ENCODE measurements at places on chromosomes 2 and 18.

DNA sequence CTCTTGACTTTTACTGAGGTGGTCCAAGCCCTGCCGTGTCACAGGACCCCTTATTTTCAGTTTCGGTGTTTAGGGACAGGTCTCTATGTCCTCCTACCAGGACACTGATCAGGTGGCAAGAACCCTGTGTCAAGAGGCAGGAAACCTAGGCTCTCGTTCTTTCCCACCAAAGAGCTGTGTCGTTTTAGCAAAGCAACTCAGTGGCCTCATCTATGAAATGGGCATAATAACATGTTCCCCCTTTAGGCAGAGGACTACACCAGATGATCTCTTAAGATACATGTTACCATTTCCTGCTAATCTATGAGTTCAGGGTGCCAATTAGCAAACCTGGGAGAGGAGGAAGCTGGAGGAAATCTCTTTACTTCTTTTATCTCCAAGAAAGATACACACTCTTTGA, 1.9 kb downstream of the RAB31 start:
- no peak for DNase-seq

DNA sequence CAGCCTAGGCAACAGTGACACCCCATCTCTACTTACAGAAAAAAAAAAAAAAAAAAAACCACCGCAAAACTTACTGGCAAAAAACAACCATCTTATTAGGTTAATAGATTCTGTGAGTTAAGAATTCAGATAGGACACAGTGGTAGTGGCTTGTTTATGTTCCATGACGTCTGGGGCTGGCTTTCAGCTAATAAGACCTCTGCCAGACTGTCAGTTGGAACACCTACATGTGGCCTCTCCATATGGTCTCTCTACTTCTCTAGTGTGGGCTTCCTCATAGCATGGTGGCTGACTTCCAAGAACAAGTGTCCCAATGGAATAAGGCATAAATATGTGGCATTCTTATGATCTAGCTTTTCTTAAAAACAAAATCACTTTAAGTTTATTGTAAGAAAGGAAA, 94.0 kb upstream of the OTX1 start:
- DNase-seq, result no peak

- no peak for DNase-seq
Observed at GRCh38 chr2:19731037-19731436, 170.7 kb downstream of the TTC32 start.

- DNase-seq, result no peak
Observed at GRCh38 chr18:939958-940357, 35.3 kb downstream of the ADCYAP1 start.

DNA sequence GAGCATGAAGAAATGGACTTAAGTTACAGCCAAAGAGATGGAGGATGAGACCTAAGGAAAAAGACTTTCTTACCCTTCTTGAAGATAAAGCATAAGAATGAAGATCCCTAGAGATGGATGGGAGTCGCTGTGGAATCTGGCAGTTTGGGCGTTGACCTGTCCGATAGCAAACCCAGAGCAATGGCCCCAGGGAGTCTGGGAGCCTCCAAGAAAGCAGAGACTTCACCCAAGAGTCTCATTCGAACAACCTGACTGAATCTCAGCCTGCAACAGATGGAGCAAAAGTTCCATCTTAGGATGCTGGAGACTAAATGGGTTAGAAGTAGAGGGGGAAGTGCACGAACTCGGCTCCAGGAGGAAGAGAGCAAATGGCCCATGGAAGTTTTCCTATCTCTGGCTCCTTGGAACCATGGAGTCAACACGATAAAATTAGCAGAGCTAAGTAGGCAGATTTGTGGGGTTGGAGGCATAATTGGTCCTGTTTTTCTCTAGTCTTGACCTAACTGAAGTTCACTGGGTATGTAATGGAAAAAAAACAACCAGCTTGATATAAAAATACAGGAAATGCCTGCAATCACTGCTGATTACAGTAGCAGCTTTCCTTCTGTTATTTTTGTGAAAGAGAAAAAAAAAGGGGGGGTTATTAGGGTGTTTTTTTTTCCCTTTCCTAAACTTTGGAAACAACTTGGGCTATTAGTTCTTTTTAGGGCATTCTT, 178.4 kb upstream of the EPAS1 start:
- no peak for DNase-seq

DNA sequence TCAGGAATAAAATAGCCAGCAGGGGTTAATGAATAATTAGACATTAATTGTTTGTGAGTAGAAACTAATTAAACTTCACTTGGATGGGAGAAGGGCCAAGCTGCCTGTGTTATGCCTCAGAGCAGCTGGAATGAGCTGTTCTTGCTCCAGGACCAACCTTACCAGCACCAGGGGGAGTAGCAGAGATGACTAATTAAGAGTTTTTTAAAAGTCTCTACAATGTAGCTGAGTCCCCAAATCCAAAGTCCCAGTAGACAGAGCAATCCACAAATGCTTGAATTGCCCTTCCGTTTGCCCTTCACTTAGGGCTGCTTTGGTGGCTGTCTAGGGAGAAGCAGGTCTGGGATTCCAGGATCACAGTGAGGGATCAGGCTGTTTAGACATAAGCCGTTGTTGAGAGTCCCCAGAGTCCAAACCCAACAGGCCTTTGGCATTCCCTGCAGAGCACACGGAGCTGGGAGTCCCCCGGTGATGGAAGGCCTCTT, 59.4 kb downstream of the RHOB start:
- no peak for DNase-seq

DNA sequence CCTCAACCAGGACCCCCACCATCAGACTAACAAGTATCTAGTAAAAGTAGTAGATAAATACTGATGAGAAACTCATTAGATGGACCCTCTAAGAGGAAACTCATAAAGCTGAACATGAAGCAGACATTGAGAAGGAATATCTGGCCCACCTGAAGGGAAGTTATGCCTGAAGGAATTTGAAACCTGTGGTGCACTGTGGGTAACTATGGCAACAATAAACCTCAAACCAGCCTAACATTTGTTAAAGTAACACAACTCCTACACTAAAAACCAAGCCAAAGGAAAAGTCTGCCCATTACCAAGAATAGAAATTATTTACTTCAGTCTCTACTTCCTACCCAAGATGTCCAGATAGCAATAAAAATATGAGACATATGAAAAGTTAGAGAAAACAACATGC, 43.4 kb downstream of the KIAA1328 start:
- no peak for DNase-seq

DNA sequence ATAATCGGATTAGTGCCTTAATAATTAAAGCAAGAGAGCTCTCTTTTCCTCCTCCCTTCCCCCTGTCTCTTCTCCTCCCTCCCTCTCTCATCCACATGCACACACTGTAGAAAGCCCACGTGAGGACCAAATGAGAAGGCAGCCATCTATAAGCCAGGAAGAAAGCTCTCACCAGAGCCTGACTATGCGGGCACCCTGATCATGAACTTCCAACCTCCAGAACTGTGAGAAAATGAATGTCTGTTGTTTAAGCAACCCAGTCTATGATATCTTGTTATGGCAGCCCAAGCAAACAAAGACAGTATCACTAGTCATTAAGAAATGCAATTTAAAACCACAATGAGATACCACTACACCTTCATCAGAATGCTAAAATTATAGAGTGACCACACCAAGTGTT, 220.3 kb downstream of the EN1 start:
- DNase-seq, result no peak

DNA sequence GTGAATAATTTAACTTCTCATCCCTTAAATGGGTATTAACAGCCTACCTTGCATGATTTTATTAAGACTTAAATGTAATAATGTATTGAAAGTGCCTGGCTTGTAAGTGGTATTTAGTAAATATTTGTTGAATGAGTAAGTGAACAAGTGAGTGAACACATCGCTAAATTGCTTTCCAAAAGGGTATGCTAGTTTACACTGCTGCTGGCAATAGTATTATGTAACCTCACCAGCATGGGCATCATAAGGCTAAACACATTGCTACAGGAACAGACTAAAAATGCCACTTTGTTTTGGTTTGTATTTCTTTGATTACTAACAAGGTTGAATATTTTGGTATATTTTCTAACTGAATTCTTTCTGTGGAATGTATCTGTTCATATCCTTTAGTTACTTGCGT, 9.8 kb downstream of the WDR43 start:
- no peak for DNase-seq

GRCh38 chr2:232890896-232891601, 21.0 kb downstream of the SNORC start:
- no peak for DNase-seq

- DNase-seq, result no peak
Observed at GRCh38 chr2:207432453-207432852, 97.3 kb upstream of the CREB1 start.

GRCh38 chr2:44560941-44561340, 199.2 kb downstream of the CAMKMT start:
- no peak for DNase-seq

DNA sequence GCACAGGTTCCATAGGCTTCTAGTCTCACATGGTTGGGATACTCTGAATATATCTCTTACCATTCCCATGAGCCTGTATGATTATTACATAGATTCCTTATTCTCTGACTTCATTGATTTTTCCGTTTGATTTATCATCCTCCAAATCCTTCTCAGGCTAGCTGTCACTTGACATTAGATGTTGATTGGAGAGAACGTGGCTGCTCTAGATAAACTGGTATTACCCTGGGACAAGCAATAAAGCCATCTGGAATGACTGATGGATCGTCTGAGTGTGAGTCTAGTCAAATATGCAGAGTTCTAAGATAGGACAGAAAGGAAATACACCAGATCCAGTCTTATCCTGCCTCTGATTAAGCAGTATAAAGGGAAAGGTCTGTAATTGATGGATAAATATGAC, 325.6 kb upstream of the EPHA4 start:
- no peak for DNase-seq

GRCh38 chr2:84152462-84152861, 306.6 kb downstream of the SUCLG1 start:
- DNase-seq, result no peak

GRCh38 chr18:57794951-57795728, 8.0 kb downstream of the ATP8B1 start:
- DNase-seq, result no peak

DNA sequence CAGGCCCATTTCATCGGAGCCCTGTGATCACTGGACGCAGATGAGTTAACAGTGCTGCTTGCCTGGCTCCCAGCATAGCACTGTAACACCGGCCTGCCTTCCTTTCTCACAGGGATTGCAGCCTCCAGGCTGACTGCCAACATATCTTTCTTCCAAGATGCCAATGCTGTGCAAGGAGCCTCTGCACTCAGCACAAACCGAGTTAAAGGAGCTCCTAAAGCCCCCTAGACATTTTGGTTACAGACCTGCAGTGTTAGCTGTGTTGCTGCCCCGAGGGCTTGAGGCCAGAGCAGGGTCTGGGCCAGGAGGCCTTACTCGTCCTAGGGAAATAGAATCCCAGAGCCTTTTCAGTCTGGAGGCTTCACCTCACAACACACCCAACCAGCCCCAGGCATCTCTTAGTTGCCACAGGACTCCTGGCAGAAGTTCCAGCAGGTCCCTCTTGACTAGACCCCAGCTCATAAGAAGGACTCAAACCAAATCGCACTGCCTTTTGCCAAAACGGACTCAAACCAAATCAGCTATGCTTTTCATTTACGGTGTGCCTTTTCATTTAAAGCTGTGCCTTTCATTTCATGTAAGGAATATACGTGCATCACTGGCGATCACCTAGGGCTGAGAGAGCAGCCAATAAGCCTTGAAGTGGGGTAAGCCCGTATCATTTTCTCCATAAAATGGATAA, 58.4 kb upstream of the EML4 start:
- no peak for DNase-seq

GRCh38 chr2:37456479-37456878, 112.0 kb downstream of the QPCT start:
- DNase-seq, result peak; percentile 67

- no peak for DNase-seq
Observed at GRCh38 chr2:11661891-11662435, 8.0 kb downstream of the NTSR2 start.

DNA sequence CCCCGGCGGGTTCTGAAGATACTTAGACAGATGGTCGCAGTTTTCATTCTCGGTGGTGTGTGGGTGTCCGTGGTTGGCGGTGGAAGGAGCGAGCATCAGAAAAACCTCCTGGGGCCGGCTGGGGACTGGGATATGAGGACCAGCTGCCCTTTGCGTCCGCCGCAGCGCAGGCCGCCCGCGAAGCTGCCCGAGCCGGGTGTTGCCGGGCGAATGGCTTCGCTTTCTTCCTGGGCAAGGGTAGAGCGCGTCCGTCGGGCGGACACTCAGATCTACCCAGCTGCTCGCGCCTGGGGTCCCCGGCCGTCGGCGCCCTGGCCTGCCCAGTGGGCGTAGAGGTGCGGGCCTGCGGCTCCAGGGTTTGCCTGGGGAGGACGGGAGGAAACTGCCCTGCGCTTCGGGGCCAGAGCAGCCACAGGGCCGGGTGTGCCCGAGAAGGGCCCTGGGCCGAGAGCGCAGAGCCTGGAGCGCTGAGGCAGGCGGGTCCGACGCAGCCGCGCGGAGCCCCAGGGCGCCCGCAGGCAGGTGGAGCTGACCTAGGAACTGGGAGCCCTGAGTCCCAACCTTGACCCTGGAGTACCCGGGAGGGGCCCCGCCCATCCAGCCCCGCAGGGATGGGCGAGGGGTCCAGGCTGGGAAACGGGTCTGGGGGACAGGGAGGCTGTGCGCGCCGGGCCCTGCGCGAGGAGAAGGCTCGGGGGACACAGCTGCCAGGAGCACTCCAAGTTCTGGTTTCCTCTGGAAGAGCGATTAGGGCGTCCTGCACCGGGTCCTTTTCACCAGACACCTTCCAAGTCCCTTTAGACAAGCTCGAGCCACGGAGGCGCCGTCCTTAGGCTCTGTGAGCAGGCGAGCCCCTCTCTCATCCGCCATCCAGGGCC, 1.3 kb downstream of the TWIST2 start:
- DNase-seq, result no peak

DNA sequence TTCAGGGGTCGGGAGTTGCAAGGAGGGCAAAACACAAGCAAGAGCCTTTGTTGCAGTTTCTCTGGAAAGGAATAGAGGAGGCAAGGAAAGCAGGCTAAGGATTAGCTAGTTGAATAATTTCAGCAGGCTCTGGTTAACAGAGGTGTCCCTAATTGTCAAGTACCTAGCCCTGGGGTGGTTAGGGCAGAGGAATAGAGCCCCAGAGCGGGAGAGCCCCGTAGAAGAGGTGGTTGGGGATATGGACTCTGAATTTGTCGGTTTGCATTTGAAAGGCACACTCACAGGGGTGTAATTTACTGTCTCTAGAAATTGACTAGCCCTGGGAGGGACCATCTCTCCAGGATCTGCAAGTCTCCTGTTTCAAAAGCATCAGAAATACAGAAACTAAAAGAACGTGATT, 1030.2 kb downstream of the TMEM182 start:
- no peak for DNase-seq

DNA sequence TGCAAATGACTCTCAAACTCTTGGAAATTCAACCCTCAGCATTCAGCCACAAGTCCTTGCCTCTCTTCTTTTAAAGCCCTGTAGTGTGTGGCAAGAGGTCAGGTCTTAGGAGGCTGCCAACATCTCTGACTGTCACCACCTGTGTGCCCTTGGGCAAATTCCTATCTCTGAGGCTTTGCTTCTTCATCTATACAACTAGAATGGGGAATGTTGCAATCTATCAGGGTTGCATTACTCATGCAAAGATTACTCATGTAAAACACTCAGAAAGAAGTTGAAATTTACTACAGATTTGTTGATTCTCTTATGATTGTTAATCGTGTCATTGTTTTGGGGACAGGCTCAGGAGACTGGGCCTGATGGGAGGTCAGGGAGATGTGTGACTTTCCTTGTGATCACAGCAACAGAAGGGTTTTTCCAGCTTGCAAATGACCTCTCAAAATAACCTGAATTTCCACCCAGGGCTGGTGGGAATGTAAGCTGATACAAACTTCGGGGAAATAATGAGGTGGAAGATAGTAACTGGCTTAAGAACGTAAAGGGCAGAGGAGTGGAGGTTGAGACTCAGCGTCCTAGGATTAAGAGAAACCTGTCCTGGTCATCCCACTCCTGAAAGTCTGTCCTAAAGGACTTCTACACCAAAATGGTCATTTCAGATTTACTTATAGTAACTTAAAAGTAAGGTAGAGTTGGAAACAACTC, 32.1 kb upstream of the SIGLEC15 start:
- DNase-seq, result no peak

Measured in activated CD8-positive, alpha-beta T cell treated with anti-CD3 and anti-CD28 coated beads, Interleukin-2, amount 10 ng/mL, durations not matched to agents 7 days and 5 days (primary cell).